EH (cell line): ENCODE measurements at places on chromosomes 3 and 15.

DNA sequence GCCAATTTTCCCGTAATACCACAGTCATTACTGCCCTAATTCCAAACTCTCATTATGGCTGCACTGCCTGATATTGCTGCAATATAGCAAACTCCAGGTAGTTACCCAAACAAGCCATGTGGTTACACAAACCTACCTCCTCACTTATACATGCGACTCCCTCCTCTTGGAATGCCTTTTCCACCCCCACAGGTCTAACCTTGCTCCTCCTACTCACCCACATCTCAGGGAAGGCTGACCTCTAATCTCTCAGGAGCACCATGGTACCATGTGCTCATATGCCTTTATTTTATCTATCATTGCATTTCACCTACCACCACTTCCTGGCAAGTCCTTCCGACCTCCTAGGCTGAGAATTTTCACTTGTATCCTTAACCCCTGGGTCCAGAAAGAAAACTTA is 2.9 kb downstream of the RBPMS2 start:
- DNase-seq, result no peak

GRCh38 chr3:54038391-54038790 is 84.0 kb upstream of the CACNA2D3 start:
- no peak for DNase-seq

- DNase-seq, result peak; percentile 43
Measured at GRCh38 chr15:85414495-85414894, 34.1 kb downstream of the AKAP13 start.

DNA sequence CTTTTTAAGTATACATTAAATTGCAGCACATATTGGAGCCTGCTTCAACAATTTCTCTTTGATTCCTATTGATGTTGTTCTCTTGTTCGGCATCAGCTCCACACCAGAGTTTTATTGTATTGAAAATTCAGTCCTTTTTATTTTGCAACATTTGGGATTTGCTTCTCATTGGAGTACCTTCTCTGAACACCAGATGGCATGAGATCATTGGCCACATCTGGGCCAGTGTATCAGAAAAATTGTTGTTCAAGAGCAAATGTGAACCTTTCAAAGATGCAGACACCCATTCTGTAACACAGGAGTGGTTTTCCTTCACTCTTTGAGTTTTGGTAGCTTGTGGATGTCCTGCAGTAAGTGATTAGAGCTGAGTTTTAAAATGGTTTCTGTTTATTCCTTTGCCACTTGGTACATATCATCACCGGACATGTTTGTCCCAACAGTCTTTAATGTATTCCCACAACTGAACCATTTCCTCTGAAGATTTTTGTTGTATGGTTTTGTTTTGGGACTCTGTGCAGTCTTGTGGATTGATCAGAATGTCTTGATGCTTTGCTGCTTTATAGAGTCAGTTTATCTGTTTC is 96.1 kb downstream of the MCTP2 start:
- DNase-seq, result peak; percentile 33

- no peak for DNase-seq
Measured at GRCh38 chr3:115100806-115101205, 46.3 kb downstream of the ZBTB20 start.

DNA sequence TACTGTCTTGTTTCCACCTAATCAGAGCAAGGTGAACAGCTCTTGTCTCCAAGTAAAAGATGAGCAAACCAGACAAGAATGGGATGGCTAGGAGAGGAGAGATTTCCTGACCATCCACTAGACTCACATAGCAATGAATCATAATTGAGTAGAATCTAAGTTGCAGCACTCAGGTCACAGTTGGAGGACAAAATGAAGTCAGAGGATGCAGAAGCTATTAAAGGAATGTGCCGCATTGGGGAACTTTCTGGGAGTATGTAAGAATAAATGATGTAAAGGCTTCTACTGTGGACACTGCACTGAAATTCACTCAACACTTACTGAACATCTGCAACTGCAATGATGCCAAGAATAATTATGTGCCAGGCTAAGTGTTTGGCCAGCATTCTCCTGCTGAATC is 217.4 kb upstream of the WNT5A start:
- peak; percentile 95 for DNase-seq

- DNase-seq, result no peak
Measured at GRCh38 chr15:62901087-62901486, 141.5 kb upstream of the TPM1 start.

DNA sequence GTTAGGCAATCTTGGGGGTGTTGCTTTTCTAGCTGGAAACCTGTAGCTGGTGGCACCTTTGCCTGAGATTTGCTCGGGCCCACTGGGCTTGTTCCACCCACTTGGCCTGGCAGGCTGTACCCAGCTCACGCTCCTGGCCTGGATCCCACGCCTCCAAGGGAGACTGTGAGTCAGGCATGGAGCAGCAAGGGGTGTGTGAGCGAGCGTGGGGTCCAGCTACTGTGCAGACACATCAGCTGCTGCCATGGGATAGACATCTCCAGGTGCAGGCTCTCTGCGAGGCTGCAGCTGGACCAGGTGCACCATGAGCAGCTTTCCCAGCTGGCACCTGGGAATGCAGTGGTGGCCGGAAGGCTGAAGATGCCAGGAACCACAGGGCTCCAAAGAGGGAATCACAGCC is 36.0 kb downstream of the NR1D2 start:
- no peak for DNase-seq

DNA sequence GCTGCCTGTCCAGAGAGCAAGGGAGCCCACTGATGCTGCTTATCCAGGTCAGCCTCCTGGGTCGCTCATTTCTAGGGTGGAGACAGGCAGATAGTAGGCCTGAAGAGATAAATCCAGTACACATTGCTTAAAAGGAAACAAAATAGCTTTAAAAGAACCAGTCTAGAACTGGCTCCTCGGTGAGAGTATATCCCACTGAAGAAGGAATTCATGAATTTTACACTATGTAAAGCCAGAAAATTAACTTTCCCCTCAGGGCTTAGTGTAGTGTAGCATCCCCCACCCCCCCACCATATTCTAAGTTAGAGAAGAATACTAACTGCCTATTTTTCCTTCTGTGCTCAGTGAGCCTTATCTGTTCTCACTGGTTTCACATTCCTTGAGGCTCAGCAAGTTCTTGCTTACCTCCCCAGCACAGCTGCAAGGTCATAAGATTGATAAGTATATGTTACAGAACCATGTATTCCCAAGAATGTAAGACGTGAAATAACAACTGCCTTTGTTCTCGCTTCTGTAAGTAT is 30.5 kb upstream of the NOX5 start:
- no peak for DNase-seq

GRCh38 chr3:71063773-71064290 is 519.7 kb downstream of the FOXP1 start:
- peak; percentile 60 for DNase-seq

- peak; percentile 100 for DNase-seq
Measured at GRCh38 chr3:36993326-36994283, at the start of gene MLH1. Gene MLH1, plus strand, starts transcription at chr3:36993518. Its CDS starts 30 bp downstream, at chr3:36993548.

DNA sequence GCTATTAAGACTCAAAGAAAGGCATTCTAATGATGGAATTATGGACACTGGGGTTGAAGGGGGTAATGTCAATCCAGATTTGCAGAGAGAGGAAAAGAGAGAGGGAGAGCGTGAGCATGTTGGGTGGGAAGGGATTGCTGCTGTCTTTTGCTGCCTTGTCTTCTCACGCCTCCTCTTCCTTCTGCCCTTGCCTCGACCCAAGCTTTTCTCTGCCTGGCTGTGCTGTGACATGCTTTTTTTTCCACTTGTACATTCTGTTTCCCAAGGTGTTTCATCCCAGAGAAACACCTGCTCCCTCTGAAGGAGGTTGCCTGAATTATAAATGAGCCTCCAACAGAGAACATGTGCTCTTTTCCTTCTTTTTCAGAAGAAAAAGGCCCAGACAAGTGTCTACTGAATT is 80.3 kb downstream of the BDH1 start:
- DNase-seq, result no peak

- DNase-seq, result peak; percentile 88
Measured at GRCh38 chr3:190533511-190534281, 19.8 kb downstream of the IL1RAP start.

GRCh38 chr3:146050691-146051090 is 110.3 kb downstream of the PLOD2 start:
- peak; percentile 6 for DNase-seq

- no peak for DNase-seq
Measured at GRCh38 chr3:194905696-194906095, 220.0 kb downstream of the FAM43A start.

DNA sequence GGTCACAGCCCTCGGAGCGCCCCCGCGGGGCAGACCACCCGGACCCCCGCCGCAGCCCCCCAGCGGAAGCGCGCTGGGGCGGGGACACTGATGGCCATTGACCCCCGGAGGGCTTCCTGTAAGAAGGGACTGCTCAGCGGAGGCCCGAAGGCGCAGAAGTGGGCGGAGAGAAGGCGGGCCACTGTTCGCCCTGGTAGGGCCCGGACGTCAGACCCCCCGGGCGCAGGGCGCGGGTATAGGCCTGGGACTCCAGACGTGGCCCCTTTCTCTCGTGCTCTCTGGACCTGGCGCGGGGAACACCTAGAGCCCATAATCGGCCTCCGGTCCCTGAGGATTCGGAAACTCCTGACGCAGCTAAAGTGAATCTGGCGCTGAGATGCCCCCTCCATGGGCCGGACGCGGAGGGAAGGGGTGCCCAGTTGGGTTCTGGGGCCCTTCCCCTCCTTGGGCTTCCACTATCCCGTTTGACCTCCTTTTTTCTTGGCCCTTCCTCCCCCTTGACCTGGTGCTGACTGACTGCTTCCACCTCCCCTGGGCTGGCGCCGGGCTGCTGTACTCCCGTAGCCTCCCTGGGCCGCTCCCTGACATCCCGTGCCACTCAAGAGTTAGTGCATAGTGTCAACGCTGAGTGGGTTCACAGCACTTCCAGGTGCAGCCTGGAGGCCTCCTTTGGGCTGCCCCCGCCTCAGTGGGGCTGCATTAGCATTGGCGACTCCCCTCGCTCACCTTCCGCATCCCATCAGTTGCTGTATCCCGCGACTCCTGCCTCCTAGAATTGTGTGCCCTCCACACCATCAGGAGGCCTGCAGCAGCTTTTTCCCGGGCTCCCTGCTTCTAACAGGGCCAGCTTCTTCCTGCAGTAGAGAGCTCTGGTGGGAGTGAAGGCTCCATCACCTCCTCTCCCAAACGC is 694 bp downstream of the ABTB1 start:
- peak; percentile 75 for DNase-seq

- DNase-seq, result no peak
Measured at GRCh38 chr15:33932734-33933133, 35.6 kb upstream of the CHRM5 start.

GRCh38 chr3:159616234-159616825 is 372.3 kb upstream of the IL12A start:
- DNase-seq, result peak; percentile 74

- no peak for DNase-seq
Measured at GRCh38 chr15:39488516-39488915, 92.4 kb upstream of the THBS1 start.

- DNase-seq, result peak; percentile 92
Measured at GRCh38 chr15:44536302-44536961, 515 bp upstream of the EIF3J start.

DNA sequence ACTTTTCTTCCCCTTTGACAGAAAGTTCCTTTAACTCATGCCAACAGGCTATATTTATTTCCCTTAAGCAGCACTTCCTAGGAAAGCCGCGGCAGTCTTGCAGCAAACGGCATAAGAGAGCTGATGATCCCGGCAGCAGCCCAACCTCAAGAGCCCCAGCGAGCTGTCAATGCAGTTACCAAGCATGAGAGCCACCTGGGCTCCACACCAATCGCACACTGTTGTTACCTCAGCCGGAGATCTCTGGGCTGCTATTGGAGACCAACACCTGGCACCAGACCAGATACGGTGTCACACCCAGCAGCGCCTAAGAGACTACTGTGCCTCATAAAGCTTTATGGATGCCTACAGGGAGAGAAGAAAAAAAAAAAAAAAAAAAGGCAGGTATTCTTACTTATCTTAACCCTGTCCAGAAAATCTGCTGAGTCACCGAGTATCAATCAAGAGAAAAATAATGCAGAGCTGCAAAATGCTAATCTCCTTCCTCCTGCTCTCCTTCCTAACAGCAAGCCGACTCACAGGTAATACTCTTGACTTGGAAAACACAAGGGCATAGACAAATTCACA is 11.7 kb downstream of the ABCC5 start:
- no peak for DNase-seq
